Stimulated activated CD8-positive, alpha-beta memory T cell treated with anti-CD3 and anti-CD28 coated beads, Interleukin-4, amount 100 ng/mL, for 4 hours (primary cell): ENCODE measurements at places on chromosomes 16 and 17.

DNA sequence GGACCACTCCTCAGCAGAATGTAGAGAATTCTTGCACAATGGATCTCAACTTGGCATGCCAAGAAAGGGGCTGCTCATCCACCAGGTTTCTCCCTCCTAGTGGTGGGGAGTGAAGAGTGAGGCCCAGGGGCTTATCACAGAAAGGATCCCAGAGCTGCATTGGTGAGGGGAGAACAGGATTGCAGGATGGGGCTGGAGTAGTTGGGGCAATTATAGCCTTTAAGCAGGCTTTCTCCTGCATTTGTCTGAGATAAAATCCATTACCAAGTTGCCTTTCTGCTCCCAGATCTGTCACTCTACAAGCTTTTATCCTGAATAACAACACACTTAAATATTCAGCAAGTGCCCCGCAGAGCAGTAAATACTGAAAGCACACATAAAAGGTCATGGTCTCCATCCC lies 130.8 kb upstream of the CES5A start:
- no peak for DNase-seq

- no peak for DNase-seq
Measured at GRCh38 chr16:83615953-83616350, 191.8 kb upstream of the HSBP1 start.

DNA sequence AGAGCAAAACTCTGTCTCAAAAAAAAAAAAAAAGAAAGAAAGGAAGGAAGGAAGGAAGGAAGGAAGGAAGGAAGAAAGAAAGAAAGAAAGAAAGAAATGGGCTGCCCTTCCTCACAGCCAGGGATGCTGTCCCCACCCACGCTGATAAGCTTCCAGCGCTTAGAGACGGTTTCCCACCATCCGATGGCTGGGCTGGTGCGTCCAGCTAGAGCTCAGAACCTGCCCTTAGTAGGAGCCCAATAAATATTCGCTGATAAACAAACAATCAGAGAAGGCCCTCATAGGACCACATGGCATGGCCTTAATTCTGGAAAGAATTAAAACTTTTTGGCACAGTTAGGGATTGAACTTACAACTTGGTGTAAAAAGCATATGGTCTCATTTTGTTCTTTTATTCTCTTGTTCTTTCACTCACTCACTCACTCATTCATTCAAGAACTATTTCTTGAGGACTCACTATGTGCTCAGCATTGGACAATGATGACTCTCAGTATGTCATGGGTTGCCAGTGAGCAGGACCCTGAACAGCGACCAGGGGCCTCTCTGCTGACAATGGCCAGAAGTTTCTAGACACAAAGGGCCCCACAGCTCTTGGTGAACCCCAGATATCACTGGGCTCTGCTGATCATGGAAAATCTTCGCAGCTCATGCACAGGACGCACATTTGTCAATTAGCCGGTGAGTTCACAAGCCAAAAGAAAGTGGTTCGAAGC lies 32.5 kb upstream of the TNRC6C start:
- no peak for DNase-seq

GRCh38 chr17:30299000-30299399 lies 7.3 kb upstream of the BLMH start:
- no peak for DNase-seq

- no peak for DNase-seq
Measured at GRCh38 chr17:29930409-29931010, 482 bp upstream of the SSH2 start.

DNA sequence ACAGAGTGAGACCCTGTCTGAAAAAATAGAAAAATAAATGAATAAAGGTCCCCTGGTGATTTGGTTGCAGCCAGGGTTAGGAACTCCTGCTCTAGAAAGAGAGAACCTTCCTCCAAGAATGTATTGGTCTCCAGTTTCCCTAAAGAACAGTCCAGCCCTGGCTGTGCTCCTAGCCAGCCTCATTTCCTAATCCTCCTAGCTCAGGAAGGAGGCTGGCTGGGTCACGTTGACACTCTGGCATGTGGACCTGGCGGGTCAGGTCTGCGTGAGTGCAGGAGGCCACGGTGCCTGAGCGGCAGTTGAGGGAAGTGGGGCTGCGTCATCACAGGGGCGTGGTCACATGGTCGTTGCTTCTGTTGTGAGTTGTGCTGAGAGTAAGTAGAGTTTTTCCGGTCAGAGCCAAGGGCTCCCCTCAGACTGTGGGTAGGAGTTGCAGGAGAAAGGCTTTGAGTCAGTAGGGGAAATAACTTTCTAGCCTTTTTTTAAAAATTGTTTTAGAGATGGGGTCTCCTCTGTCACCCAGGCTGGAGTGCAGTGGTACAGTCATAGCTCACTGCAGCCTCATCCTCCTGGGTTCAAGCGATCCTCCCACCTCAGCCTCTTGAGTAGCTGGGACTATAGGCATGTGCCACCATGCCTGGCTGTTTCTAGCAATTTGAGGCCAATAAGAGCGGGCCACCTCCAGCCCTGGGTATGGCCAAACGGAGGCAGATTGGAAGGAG lies 194.0 kb upstream of the CIBAR2 start:
- DNase-seq, result peak; percentile 59

DNA sequence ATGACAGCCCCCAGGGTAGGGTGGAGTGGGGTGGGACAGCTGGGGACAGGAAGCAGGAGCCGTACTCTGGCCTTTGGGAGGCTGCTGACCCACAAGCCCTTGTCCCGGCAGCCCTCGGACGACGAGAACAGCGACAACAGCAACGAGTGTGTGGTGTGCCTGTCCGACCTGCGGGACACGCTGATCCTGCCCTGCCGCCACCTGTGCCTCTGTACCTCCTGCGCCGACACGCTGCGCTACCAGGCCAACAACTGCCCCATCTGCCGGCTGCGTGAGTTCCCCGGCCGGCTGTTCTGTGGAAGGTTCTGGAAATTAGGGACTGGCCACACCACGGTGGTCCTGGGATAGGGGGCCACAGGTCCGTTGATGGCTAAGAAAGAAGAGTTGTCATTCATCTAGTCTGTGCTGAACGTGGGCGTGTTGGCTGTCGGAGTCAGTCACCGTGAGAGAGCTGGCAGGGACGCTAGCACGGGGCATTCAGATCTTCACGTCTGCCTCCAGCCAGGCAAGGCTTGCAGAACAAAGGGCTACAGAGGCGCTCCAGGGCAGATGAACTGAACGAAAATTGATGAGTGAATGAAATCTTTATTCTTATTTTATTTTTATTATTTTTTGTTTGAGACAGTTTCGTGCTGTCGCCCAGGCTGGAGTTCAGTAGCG lies 19.8 kb upstream of the NUDT16L1 start:
- DNase-seq, result no peak
